AG10803 (cell line): ENCODE measurements at places on chromosomes 5 and 9.

GRCh38 chr9:109794361-109795012 is 14.5 kb downstream of the PALM2AKAP2 start:
- DNase-seq: peak; percentile 67

- DNase-seq: no peak
Measured at GRCh38 chr9:15541872-15542271, 11.0 kb upstream of the CCDC171 start.

GRCh38 chr5:107519900-107520354 is 150.8 kb downstream of the EFNA5 start:
- peak; percentile 1 for DNase-seq

DNA sequence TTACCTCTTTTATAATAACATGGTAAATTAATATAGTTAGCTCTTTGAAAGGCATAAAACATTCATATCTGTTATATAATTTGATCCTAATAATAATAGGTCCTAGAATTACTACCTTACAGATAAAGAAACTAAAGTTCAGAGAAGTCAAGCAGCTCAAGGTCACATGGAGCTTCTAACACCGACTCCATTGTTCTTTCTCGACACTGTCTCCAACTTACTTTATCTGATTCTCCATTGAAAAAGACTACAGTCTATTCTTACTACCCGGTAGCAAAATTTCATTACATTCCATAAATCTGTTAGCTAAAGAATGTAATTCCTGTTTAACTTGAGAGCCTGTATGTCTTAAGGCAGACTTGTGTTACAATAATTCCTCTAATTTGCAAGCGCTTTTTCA is 96.3 kb upstream of the TMEM161B start:
- DNase-seq: no peak

DNA sequence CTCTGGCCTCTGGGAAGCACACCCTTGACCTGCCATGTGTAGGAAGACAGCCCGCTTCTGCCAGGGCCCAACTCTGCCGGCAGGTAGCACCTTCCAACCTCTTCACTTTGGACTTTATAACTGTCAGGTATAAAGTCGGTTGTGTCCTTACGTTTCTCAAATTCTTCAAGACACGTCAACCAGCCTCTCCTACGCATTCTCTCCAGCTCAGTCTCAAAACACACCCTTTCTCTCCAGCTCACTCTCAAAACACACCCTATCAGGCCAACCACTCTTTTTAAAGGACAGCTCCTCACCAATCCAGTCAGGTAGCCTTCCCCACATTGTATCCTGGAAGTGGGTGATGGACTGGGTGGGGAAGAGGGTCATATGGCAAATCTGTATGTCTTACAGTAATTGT is 13.5 kb downstream of the FXN start:
- DNase-seq: no peak

DNA sequence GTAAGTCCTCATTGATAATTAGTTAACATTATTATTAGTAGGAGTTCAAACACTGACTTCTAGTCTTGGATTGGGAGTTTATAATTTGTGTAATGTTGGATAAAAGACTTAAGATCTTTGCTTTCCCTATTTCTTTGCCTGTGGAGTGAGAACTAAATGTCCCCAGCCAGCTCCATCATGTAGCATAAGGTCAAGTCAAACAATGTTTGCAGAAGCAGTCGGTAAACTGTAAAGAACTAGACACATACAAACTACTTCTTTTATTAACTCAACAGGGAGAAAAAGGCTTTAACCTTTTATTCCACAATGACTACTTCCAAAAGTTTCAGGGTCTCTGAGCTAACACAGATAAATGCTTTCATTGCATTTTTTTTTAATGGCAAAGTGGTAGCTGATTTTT is 192.3 kb downstream of the CTNND2 start:
- no peak for DNase-seq

- DNase-seq: peak; percentile 94
Measured at GRCh38 chr5:35741126-35741716, 115.5 kb upstream of the IL7R start.
